ENCODE measurements at places on chromosomes 3 and 15.

GRCh38 chr15:93467337-93467736 is 378.3 kb upstream of the RGMA start:
- DNase-seq = peak; percentile 63

DNA sequence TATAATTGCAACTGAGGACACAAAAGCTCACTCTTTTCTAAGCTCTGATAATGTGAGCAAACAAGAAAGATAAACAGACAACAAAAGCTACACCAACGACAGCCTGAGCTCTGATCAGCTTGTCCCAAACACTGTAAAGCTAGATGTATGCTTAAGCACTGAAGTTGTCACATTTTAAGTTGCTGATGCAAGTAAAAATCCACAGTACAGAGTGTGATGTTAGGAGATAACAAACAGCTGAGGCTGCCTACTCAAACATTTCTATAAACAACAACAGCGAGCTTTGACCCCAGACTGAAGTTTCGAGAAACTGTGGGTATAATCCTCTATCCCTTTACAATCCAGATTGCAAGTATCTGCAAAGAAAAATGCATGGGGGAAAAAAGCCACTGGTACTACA is 10.7 kb downstream of the MTHFS start:
- no peak for DNase-seq

GRCh38 chr15:59203008-59203407 is 3.6 kb upstream of the LDHAL6B start:
- no peak for DNase-seq

- DNase-seq = peak; percentile 95
These were observed 68.6 kb downstream of the DCLK3 start for GRCh38 chr3:36695769-36696137.

GRCh38 chr15:80557441-80558234 is 137.5 kb upstream of the ABHD17C start:
- no peak for DNase-seq

DNA sequence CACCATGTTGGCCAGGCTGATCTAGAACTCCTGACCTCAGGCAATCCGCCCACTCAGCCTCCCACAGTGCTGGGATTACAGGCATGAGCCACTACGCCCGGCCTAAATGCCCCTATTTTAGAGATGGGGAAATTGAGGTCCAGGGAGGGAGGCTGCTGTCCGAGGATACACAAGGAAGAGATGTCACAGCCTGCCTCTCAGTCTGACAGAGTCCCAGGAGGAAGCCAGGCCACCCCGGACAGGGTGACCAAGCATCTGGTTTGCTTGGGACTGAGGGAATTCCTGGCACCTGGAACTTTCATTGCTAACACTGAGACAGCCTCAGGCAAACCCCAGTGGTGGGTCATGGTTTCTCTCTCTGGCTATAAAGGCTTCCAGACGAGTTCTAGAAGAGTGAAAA is 30.6 kb upstream of the ADAMTS7 start:
- no peak for DNase-seq

- peak; percentile 55 for DNase-seq
These were observed 222.0 kb upstream of the IL12A start for GRCh38 chr3:159766563-159767185.

- DNase-seq = no peak
These were observed 6.4 kb upstream of the ISL2 start for GRCh38 chr15:76330080-76330680.

- DNase-seq = peak; percentile 14
These were observed 202.4 kb upstream of the GADL1 start for GRCh38 chr3:31096661-31097395.

- no peak for DNase-seq
These were observed 55.7 kb downstream of the SYNPR start for GRCh38 chr3:63333815-63334214.

DNA sequence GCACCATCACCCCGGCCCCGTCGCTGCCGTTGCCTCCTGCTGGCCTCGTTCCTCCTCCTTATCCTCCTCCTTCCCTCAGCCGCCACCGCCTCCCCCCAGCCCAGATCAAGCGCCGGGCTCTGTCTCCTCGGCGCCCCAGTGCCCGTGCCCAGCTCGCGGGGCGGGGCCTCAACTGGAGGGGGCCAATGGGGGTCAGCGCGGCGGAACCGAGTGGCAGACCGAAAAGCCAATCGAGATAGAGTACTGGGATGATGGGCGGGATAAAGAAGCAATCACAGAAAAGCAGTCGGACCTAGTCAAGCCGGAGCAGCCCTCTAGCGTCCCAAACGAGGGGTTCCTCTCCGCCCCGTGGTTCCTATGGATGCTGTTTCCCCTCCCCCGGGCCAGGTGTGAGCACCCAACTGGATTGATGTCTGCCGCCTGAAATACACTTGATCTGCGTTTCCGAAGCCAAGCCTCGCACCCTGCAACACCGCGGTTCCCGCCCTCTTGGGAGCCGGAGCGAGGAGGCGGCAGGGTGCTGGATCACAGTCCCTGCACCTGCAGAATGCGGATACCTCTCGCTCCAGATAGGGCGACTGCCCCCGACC is at the start of gene FRMD5:
FRMD5 (minus strand) TSS at position 121 of the 590 bp plus-strand sequence.
- peak; percentile 93 for DNase-seq

GRCh38 chr15:100931143-100931890 is 12.2 kb downstream of the LRRK1 start:
- no peak for DNase-seq

- no peak for DNase-seq
These were observed 17.6 kb downstream of the CCNL1 start for GRCh38 chr3:157142315-157142714.

GRCh38 chr15:68410466-68411342 is 21.3 kb downstream of the ITGA11 start:
- no peak for DNase-seq

- peak; percentile 85 for DNase-seq
These were observed 33.9 kb upstream of the TMCO5A start for GRCh38 chr15:37900326-37901221.

DNA sequence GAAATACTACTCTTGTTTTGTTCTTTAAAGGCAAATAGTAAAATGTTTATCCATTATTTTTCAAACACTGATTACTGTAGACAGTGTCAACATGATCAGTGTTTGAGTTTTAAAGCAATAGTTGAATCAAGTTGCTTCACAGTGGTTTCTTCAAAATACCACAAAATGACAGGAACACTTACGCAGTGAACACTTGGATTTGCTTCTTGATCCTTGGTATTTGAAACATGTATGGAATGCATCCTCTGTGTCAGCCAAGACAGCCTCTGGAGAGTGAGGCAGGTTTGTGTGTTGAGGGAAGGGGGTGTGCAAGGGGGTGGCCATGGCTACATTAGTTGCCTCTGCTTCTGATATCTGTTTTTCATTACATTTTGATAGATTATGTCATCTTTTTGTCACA is 413.0 kb downstream of the RBMS3 start:
- peak; percentile 99 for DNase-seq

DNA sequence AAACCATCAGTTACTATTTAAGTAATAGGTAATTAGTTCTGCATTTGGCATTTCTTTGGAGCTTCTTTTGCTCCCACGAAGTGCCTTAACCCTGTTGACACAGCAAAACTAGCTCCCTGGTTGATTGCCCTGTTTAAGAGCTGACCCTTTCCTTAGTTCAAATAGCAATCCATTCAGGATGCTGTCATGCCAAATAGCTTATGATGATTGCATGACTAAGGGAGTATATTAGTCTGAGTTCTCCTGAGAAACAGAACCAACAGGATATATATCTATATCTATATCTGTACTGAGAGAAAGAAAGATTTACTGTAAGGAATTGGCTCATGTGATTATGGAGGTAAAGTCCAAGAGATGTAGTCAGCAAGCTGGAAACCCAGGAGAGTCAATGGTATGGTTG is 50.3 kb upstream of the SPRED1 start:
- peak; percentile 15 for DNase-seq

DNA sequence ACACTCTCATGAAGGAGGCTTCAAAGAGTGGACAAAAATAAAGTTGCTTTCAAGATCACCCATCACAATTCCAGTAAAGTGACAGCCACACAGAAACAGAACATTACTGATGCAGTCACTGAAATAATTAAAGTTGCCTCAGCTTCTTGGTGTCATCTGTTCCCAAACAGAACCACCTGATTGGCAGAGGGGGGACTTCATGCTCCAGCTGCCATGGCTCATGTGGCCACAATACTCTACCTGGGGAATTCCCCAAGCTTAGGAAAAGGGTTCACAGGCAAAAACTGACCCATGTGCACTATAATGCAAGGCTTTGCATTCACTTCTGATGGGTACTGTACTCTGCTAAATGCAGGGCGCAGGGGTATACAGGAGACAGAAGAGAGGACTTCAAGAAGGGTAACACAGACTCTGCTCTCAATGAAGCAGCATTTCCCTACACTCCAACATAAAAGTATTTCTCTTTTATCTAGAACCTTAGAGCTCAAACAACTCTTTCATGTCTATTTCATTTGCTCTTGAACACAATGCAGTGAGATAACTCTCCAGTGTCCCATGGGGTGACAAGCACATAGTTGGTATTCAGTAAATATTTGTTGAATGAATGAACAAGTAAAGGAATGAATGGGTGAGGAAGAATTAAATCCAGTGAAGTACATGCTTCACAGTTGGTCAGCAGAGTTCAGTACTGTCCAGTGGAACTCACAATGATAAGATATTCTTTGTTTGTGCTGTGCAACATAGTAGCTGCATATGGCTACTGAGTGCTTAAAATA is 8.6 kb upstream of the CTNNB1 start:
- no peak for DNase-seq

DNA sequence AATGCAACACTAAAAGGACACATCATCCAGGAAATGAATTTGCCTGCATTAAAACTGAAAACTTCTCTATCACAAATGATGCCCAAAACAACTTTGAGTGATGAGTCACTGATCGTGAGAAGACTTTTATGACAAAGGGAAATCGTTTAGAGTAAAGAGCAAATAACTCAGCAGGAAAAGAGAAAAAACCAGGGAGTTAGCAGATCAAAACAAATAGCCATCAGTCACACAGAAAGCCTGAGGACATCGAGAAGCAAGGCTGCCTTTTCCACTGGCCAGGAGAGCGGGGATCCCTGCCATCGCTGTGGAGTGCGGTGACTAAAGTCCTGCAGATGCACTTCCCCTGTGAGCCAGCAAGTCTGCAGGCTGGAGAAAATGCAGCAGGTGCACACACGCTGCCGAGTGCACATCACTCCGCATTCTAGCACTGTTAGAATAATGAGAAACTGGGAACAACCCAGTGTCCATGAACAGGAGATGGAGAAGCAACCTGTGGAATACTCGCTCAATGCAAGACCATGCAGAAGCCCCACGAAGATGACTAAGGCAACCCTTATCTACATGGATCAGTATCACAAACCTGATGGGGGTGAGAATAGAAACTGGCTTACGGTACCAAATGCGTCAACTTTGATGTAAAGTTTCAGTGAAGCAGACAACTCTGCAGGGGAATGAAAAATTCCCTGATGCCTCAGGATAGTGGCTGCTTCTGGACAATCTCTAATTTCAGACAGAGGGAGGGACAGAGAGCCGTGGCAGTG is 86.4 kb downstream of the NSMCE3 start:
- DNase-seq = peak; percentile 41

GRCh38 chr3:189624130-189624529 is 7.1 kb upstream of the TP63 start:
- peak; percentile 7 for DNase-seq

DNA sequence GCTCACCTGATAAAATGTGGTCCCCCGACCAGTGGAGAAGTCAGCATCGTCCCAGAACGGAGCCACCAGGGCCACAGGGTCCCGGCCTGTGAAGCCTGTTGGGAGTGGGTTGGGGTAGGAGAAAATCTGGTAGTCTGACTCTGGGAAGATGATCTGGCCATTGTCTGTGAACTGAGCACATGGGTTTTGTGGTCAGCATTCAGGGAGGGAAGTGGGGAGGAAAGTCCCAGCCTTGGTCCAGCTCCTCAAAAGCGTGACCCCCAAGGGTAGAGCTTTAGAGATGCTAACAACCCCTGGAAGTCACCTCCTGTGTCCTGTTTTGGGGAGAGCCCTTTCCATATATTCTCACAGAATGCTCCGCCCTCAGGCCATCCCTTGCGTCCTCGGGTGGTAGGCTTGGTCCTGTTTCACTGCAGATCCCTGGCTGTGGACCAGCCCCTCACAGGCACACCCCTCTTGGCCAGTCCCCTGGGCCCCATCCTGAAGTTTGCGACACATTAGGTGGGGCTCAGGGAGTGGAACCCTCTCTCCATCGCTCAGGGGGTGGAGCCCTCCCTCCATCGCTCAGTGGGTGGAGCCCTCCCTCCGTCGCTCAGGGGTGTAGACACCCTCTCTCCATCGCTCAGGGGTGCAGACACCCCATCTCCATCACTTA is 40.0 kb downstream of the MUC4 start:
- DNase-seq = no peak

- no peak for DNase-seq
These were observed 67.0 kb upstream of the SAMMSON start for GRCh38 chr3:69932501-69932900.

GRCh38 chr3:11379824-11380701 is 107.9 kb downstream of the ATG7 start:
- DNase-seq = peak; percentile 33

- no peak for DNase-seq
These were observed 269.2 kb downstream of the THRB start for GRCh38 chr3:24225385-24225950.

DNA sequence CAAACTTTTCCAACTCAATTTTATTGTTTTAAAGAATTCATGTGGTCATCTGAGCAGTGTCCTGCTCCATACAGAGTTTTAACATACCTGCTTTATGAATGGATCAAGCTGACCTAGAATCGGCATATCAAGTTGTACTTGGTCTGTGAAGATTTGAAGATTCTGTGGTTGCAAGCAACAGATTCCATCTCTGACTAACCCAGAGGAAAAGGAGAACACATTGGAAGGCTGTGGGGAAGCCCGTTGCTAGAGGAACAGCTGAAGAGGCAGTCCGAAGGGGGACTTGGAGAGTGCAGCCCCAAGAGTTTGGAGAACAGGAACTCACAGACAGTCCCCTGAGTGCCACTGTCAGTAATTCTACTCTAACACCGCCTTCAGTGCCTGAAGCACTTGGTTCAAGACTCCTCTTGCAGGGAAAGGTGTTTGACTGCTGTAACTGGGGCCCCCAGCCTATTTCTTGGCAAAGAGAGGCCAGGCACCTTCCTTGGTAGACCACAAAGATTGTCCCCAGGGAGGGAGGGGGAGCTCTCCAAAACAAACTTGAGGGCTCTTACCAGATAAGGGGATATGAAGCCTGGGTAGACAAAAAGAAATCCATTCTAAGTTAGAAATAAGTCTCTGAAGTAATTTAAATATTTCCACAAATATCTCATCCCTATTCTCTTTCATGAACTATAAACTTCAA is 88.8 kb downstream of the LARS2 start:
- no peak for DNase-seq

DNA sequence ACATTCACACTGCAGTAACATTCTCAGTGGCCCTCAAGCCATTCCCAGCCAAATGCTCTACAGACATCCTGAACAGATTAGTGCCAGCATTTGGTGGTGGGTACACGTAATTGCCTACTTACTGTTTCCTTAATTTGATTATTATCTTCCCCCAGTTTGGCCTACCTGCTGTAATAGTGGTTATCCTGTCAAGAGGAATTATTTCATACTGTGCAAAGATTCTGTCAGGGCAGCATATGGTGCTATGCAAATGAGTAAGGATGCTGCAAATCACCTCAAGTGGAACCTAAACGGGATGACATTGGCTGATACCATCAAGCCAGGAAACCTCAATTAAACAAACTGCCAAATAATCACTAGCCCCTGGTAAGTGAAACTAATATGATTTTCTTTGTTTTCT is 88.7 kb downstream of the SEMA6D start:
- DNase-seq = no peak

- DNase-seq = no peak
These were observed 19.7 kb downstream of the OCA2 start for GRCh38 chr15:28079313-28079969.

GRCh38 chr15:36791844-36792571 is 212.6 kb downstream of the CDIN1 start:
- no peak for DNase-seq

- no peak for DNase-seq
These were observed 8.6 kb downstream of the MAPKAPK3 start for GRCh38 chr3:50625231-50626182.

Data from fibroblast of skin of right biceps (primary cell).